Lung (tissue), 17 donors: ENCODE measurements at places on chromosomes 13 and 19.

DNA sequence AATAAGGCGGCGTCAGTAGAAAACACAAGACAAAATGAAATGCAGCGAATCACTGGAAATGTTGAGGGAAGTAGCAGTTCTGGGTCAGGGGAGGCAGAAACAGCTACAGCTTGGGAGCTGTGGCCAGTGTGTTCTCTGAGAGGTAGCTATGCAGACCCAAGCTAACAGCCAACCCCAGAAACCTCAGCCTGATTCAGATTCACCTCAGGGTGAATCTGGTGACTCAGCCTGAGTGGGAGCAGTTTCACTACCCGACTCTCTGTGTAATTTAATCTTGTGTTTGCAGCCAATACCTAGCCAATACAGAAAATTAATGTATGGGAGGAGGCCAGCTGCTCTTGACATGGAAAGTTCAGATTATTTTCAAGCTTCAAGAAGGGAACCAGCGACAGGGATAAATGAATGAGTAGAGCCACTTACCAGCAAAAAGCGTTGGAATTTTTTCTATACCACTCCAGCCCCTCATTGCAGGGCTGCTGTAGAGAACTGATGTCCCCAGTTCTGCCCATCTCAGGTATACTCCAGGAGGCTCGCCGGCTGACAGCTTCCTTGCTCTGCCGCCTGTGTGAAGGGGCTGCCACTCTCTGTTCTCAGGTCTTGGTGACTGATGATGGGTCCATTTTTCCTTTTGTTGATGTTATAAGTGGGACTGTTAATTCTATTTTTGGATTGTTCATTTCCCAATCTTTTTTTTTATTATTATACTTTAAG, 8.9 kb downstream of the IGFL3 start:
- H3K27me3 ChIP-seq = no peaks in the 10 kb centered on the region
- H3K27ac ChIP-seq = no peak overlapping the region
- no peaks in the 10 kb centered on the region for H3K36me3 ChIP-seq
- no peaks in the 10 kb centered on the region for H3K4me1 ChIP-seq
- H3K4me3 ChIP-seq = no peak overlapping the region
- DNase-seq = no peak

DNA sequence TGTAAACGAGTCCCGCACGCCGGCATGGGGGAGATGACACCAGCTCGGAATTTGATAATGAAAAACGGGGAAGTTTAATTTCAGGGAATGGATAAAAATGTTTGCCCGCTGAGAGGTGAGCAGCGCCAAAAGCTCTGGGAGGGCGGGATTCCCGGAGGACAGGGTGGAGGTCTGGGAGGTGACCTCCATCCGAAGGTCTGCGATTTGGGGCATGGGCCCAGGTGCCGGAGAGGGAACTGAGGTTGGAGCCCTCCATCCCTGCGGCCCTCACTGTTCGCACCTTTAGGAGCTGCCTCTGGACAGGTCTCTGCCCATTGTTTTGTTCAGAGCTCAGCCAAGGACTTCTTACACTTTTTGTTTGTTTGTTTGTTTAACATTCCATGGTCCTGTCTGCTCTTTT, 129.8 kb downstream of the URI1 start:
- peaks cover 19% of the 10 kb centered on the region for H3K4me1 ChIP-seq
- no peak overlapping the region for H3K4me3 ChIP-seq
- H3K36me3 ChIP-seq = no peaks in the 10 kb centered on the region
- H3K27me3 ChIP-seq = no peaks in the 10 kb centered on the region
- DNase-seq = no peak

- no peaks in the 10 kb centered on the region for H3K36me3 ChIP-seq
- DNase-seq = peak; percentile 77
- no peak overlapping the region for H3K4me3 ChIP-seq
- peaks cover 5% of the 10 kb centered on the region for H3K4me1 ChIP-seq
- H3K27me3 ChIP-seq = no peaks in the 10 kb centered on the region
Observed at GRCh38 chr13:48125794-48126228, 30.9 kb upstream of the MED4 start.

GRCh38 chr19:4064149-4064495, 2.6 kb downstream of the ZBTB7A start:
- no peaks in the 10 kb centered on the region for H3K36me3 ChIP-seq
- H3K4me3 ChIP-seq = peak overlapping the region; percentile 85
- no peak for DNase-seq

DNA sequence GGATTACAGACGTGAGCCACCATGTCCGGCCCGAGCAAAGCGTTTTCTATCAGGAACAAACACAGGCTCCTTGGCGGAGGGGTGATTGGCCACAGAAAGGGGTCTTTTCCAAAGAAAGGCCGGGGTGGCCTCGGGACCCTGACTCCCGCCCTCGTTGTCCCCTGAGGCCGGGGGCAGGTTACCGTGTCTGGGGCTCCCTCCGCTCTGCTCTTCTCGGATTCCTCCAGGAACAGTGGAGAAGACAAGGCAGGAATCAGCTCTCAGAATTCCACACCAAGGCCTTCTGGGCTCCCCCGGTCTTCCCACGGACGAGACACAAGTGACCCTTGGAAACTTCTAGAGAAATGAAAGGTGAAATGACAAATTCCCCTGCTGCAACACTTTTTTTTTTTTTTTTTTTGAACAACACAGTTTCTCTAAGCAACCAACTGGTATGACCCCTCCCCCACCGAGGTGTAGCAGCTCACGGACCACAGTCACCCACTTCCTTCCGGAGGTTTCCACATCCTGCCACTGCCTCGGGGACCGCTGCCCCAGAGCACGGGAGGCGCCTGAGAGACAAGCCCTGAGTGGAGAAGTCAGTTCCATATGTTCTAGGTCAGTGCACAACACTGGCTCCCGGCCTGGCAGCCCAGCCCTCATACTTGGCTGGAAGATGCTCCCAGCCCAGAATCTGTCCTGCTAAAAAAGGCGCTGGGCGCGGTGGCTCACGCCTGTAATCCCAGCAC, 11.0 kb downstream of the MOB3A start:
- no peak overlapping the region for H3K27ac ChIP-seq
- no peak overlapping the region for H3K4me3 ChIP-seq
- peak; percentile 50 for DNase-seq
- H3K27me3 ChIP-seq = no peaks in the 10 kb centered on the region
- H3K4me1 ChIP-seq = peaks cover 31% of the 10 kb centered on the region

GRCh38 chr13:35554972-35555623, 78.6 kb upstream of the MAB21L1 start:
- no peak overlapping the region for H3K27ac ChIP-seq
- no peak for DNase-seq
- H3K4me3 ChIP-seq = no peak overlapping the region
- H3K36me3 ChIP-seq = no peaks in the 10 kb centered on the region
- no peaks in the 10 kb centered on the region for H3K27me3 ChIP-seq

DNA sequence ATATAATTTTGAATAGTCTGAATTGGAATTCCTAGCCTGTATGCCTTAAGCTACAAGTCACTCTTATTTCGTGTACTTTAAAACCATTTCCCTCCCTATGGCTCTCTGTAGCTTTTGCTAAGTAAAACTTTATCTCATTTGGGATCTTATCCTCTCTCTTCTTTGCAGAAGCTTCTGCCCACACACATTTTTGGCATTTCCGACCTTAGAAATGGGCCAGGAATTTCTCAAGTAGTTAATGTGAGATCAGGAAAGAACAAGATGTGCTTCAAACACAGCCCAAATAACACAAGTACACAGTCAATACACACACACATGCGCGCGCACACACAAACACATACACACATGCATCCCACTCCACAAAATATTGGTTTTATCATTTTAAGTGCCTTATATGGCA, 931.0 kb upstream of the MIR17HG start:
- H3K4me3 ChIP-seq = no peak overlapping the region
- no peaks in the 10 kb centered on the region for H3K4me1 ChIP-seq
- no peak overlapping the region for H3K27ac ChIP-seq

DNA sequence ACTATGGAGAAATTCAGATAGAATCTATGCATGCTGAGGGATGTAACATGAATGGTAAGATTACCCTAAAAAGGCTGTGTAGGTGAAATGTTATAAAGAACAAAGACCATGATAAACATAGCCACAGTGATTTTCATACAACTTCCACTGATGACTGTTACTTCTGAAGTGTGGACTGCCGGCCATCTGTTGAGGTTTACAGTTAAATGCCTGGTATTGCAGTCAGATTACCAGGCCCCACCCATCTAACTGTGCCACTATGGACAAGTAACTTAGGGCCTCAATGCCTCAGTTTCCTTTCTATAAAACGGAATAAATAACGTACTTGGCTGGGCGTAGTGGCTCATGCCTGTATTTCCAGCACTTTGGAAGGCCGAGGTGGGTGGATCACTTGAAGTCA, 395.6 kb downstream of the KLF12 start:
- H3K27me3 ChIP-seq = no peaks in the 10 kb centered on the region
- H3K4me3 ChIP-seq = no peak overlapping the region
- no peaks in the 10 kb centered on the region for H3K4me1 ChIP-seq
- H3K36me3 ChIP-seq = peaks cover 1% of the 10 kb centered on the region

DNA sequence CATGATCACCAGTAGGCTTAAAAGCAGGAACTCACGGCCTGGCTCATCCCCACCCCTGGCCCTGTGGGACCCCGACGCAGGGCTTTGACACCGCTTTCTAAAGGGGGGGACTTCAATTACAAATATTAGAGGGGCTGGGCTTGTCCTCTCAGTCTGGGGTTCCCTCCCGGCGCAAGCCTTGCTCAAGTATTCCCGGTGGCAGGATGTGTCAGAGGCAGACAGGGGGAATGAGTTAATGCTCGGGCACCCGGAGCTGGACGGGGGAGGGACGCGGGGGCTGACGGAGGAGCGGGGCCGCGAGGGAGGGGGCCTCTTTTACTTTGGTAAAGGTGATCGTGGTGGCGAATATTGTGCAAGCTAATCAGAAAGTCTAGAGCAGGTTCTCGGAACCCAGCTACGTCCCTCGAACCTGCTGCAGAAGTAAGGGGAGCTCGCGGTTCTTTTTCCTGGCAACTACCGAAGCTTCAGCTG, 1.1 kb downstream of the FGF14 start:
- H3K36me3 ChIP-seq = no peaks in the 10 kb centered on the region
- peak overlapping the region; percentile 24 for H3K4me3 ChIP-seq

- peak; percentile 81 for DNase-seq
- H3K27ac ChIP-seq = peak overlapping the region; percentile 17
- H3K4me3 ChIP-seq = peak overlapping the region; percentile 24
- peaks cover 10% of the 10 kb centered on the region for H3K4me1 ChIP-seq
Observed at GRCh38 chr19:15452111-15453047, 2.6 kb upstream of the WIZ start.

DNA sequence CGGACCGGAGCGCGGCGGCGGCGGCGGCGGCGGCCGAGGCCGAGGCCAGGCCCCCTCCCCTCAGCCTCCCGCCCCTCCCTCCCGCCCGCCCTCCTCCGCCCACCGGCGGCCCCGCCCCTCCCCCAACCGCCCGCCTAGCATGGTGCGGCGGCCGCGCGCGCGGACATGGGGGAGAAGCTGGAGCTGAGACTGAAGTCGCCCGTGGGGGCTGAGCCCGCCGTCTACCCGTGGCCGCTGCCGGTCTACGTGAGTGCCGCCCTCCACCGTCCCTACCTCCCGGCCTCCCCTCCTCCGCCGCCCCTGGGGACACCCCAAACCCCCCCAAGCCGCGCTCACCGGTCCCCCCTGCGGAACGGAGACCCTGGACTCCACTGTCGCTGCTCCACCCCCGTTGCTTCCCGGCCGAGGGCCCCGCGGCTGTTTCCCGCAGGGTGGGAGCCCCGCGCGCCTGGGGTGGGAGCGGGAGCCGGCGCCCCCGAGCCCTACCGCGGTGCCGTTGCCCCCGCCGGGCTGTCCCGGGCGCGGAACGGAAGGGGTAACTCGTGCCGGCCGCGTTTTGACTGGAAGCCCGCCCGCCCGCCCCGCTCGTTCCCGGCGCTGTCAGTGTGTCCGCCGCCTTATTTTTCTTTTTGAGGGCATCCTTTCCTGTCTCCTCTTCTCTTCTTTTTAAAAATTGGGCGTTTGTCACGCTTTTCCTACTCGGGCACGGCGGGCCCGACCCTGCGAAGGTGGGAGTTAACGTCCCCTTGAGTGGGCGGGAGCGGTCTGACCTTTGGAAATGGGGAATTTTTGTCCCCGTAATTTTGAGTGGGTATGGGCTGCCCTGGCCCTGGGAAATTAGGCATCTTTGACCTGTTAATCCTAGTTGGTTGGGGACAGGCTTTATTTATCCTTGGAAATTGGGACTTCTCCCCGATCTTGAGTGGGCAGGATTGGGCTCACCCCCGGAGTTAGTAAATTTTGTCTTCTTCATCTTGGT, 576 bp downstream of the DOT1L start:
- H3K4me1 ChIP-seq = peaks cover 21% of the 10 kb centered on the region
- H3K27me3 ChIP-seq = no peaks in the 10 kb centered on the region
- DNase-seq = peak; percentile 41

GRCh38 chr13:85864963-85865530, 65.8 kb upstream of the SLITRK6 start:
- no peaks in the 10 kb centered on the region for H3K36me3 ChIP-seq
- H3K4me3 ChIP-seq = no peak overlapping the region
- H3K27me3 ChIP-seq = no peaks in the 10 kb centered on the region
- peak; percentile 13 for DNase-seq
- H3K4me1 ChIP-seq = no peaks in the 10 kb centered on the region
- H3K27ac ChIP-seq = no peak overlapping the region

- peaks cover 43% of the 10 kb centered on the region for H3K36me3 ChIP-seq
- no peak for DNase-seq
- no peak overlapping the region for H3K4me3 ChIP-seq
- H3K4me1 ChIP-seq = peaks cover 4% of the 10 kb centered on the region
- H3K27me3 ChIP-seq = no peaks in the 10 kb centered on the region
Observed at GRCh38 chr19:14401468-14402195, 17.5 kb downstream of the DDX39A start.

DNA sequence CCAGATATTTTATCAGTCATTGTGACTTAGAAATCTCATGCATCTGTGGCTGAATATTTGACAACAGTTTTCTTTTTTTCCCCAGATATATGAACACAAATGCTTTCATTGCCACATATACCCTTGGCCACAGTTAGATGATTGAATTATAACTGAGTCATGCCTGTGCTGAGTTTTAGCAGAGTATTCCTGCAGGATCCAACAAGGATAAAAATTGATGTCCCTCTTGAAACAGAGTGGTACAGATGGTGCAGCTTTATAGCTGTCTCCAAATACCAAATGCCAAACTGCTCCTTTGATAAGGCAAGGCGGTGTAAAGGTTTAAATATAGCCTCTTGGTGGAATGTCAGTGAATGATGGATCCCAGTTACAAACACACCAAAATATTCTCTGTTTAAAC, 428.5 kb downstream of the GPC6 start:
- H3K4me1 ChIP-seq = no peaks in the 10 kb centered on the region
- no peak overlapping the region for H3K27ac ChIP-seq
- DNase-seq = no peak
- no peak overlapping the region for H3K4me3 ChIP-seq
- no peaks in the 10 kb centered on the region for H3K27me3 ChIP-seq
